ENCODE measurements at places on chromosomes 13 and 19. TPM values are rescaled to one million over a fixed set of nuclear protein-coding genes. Genes with fewer than 3 reads are reported as not detected.

DNA sequence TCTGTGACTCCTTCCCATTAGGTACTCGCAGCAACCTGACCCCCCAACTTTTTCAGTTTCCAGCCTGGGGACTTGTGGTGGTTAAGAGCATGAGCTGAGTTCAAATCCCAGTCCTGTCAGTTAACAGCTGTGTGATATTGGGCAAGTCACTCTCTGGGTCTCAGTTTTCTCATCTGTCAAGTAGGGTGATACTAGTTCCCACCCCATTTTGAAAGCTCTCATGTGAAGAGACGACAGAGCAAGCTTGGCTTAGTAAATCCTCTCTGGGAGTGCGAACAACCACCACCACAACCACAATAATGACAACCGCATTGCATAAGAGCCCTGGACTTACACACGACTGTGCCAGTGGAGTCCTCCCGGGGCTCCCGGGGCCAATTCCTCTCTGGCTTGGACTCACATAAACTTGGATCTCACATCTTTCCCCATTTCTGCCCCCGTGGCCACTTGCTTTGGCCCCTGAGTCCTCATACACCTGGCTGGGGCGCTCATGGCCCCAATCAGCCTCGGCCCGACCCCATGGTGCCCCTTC is 454 bp downstream of the BLVRB start:
- no peak for DNase-seq

DNA sequence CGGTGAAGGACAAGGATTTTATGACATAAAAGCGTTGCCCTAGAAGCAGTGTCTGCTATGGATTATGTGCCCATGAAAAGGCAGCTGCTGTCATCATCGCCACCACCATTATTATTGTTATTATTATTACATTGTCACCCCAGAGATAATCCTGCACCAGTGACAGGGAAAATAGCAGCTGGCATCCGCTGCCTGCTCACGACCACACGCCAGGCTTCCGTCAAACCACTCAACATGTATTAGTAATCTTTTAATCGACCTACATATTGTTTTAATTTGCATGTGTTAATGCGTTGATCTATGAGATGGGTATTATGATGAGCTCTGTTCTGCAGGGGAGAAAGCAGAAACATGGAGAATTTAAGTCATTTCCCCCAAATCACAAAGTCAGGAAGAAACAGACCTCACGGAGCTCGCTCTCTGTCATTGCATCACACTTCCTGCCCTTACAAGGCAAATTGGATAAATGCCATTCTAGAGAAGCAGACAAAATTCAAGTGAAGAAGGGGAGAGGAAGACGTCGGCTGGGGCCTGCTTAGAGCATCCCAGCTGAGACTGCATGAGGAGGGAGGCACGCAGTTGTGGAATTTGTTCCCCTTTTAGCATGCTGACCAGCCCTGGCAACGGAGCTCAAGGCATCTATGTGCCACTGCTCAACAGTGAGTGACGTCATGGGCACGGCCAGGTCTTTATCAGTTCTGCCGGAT is at the start of gene FFAR3:
Gene FFAR3 (plus strand): TSS at position 594 of the 707 bp plus-strand sequence. CDS start 431 bp downstream, outside the sequence.
- no peak for DNase-seq

DNA sequence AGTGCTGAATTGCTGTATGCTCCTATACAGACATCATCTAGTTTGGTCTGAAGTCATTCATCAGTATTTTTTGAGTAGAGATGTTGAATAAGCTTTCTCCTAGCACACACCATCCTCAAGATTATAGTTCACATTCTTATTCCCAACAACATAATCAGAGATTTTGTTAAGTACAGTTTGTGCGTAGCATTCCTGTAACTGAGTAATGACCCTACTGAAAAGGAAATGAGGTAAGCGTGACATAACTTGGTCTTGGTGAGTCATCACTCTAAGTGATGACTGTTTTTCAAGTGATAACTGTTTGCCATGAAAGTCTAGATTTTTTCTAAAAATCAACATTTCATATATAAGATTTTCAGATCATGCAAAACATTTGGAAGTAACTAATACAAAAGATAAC is 18.5 kb upstream of the FAM216B start:
- DNase-seq: no peak

DNA sequence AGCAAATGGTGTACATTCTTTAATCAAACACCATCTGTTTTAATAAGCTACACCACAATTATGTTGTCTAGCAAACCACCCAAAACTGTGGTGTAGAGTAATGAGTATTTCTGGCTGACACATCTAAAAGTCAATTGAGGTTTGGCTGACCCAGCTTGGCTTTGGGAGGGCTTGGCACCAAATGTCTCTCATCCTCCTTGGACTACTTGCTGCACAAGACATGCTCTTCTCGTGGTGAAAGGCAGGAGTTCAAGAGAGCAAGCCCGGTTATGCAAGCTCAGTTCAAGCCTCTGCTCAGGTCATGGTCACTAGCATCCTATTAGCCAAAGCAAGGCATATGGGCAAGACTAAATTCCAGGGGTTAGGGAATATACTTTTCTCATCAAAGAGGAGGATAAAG is 37.1 kb downstream of the LACC1 start:
- DNase-seq: no peak

- DNase-seq: no peak
Observed at GRCh38 chr19:40057166-40057565, 1.1 kb upstream of the ZNF780B start.

DNA sequence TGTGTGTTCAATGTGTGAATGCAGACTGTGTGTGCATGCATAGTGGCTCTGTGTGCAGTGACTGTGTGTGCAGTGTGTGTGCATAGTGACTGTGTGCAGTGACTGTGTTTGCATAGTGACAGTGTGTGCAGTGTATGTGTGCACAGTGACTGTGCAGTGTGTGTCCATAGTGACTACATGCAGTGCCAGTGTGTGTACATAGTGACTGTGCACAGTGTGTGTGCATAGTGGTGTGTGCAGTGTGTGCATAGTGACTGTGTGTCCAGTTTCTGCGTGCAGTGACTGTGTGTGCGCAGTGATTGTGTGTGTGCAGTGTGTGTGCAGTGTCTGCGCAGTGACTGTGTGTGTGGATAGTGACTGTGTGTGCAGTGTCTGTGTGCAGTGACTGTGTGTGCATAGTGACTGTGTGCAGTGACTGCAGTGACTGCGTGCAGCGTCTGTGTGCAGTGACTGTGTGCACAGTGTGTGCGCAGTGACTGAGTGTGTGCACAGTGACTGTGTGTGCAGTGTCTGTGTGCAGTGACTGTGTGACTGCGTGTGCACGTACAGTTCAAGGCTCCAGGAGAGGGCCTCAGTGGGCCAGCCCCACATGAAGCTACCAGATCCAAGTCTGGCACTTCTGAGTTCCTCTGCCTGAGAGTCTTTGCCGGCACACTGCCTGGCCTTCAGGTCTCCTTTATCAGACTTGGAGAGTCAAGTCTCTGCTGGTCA is 90.3 kb downstream of the IER2 start:
- DNase-seq: no peak

- DNase-seq: no peak
Observed at GRCh38 chr19:9877780-9878510, 42.8 kb downstream of the PIN1 start.

DNA sequence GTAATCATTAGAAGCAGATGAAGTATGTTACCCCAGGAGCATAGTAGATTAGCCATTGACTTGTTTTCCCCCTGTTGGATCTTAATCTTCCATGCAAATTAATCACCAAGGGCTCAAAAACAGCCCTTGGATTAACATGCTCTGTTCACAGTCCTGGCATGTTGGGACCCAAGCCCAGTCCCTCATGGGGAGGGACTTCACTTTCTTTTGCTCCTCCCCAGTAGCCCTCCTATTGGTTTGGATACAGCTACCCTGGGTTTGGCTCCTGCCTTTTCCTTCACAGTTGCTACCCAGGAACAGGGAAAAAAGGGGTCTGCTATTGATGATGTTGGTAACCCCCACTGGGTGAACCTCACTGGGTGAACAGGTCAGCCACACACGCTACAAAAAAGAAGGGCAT is 16.9 kb upstream of the PARP4 start:
- DNase-seq: no peak

GRCh38 chr19:50046649-50047503 is 21.1 kb downstream of the ZNF473 start:
- no peak for DNase-seq

- no peak for DNase-seq
Observed at GRCh38 chr13:39895254-39895653, 239.8 kb downstream of the COG6 start.

SIGLEC5 gene
- not detected for total RNA-seq

GRCh38 chr13:114229506-114229905 is 5.2 kb upstream of the CDC16 start:
- DNase-seq: no peak

DNA sequence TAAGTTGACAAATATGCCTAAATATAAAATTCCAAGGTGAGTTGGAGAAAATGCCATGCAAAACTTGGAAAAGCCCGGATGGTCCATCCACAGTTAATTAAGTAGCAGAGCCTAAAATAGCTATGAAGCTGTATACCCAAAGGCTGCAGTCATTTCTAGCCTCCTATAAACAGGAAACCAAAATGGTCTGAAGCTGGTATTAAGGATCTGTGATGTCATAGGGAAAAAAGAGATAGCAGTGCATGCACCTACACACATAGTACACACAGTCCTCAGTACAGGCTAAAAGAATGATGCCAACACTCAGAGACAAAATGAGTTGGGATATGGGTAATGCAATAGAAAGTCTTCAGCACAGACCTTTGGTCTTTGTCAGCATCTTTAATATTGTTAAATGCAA is 736.9 kb downstream of the EFNB2 start:
- DNase-seq: no peak

CILP2 gene
- 0.30 TPM for total RNA-seq

GRCh38 chr13:33349986-33350826 is 64.7 kb upstream of the STARD13 start:
- DNase-seq: peak; percentile 77

- no peak for DNase-seq
Observed at GRCh38 chr13:99197117-99197651, 3.5 kb upstream of the UBAC2 start.

DNA sequence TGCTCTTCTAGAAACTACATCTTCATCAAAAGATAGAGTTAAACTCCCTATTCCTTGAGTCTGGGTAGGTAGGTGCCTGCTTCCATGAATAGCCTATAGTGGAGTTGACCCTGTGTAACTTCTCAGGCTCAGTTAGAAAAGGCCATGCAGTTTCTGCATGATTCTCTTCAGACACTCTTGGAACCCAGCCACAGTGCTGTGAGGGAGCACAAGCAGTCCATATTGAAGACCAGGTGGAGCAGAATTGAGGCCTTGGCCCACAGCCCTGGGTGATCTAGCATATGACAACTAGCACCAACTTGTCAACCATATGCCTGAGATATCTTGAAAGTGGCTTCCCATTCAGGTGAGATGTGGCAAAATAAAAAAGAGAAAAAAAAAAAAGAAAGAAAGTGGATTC is 10.3 kb upstream of the PAN3 start:
- no peak for DNase-seq

ANGPTL4 gene
- 24.6 TPM for total RNA-seq

Measured in Right ventricle myocardium inferior (tissue), 1 donor.